Left renal cortex interstitium (tissue), 4 donors: ENCODE measurements at places on chromosomes 3 and 15. TPM values are rescaled to one million over a fixed set of nuclear protein-coding genes. Genes with fewer than 3 reads are reported as not detected.

- DNase-seq = no peak
These were observed 16.5 kb downstream of the SLC12A1 start for GRCh38 chr15:48222627-48223026.

PPP1R14D gene
- 0.59 TPM for polyA plus RNA-seq

DNA sequence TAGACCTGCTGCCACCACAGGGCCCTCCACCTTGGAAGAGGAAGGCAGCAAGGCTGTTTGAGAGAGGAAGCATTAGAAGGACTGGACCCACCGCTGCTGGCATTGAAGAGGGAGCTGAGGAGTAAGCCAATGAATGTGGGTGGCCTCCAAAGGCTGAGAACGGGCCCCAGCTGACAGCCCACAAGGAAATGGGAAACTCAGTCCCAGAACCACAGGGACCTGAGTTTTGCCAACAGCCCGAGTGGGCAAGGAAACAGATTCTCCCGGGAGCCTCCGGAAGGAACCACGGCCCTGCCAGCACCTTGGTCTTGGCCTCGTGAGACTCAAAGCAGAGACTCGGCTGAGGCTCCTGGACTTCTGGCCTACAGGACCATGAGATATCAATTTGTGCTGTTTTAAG is 95.4 kb upstream of the SNRPA1 start:
- no peak for DNase-seq

CD96 gene
- 1.2 TPM for polyA plus RNA-seq

- DNase-seq = no peak
These were observed 701 bp downstream of the OSBPL11 start for GRCh38 chr3:125594581-125595011.

ISG20 gene
- polyA plus RNA-seq = 1.6 TPM

DNA sequence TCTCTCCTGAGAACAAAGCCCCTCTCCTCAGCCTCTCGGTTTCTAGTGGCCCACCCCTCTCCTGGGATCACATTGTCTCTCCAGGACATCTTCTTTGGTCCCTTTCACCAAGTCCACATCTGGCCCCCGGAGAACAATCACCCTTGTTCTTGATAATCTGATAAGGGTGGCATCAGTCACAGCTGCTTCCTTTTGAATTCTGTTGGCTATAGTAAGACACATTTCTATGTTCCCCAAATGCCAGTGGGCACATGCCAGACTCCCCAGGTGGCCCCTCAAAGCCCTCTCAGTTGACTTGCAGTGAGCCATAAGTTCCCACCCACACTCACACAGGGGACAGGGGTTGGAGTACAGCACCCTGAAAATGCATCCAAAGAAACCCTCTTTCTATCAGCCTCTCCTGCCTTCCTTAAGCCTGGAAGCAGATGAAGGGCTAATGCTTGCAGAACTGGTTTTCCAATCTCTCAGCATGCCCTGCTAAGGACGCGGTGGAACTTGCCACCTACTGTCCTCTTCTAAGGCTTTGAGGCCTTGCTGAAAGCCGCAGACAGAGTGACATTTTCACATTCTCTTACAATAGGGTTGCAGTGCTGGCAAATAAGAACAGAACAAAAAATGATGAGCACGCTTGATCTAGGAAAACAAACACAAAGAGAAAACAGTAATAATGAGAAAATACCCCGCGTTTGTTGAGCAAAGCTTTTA is 101.3 kb upstream of the SLCO3A1 start:
- DNase-seq = no peak

GRCh38 chr3:16183601-16184270 is 9.3 kb downstream of the GALNT15 start:
- DNase-seq = no peak

CASR gene
- 29.2 TPM for polyA plus RNA-seq
